ENCODE measurements at places on chromosomes 6 and 20. TPM values are rescaled to one million over a fixed set of nuclear protein-coding genes. Genes with fewer than 3 reads are reported as not detected.

ARMC12 gene
- total RNA-seq = not detected

CST4 gene
- not detected for total RNA-seq

SLC22A16 gene
- not detected for total RNA-seq

DBNDD2 gene
- 35.7 TPM for total RNA-seq

TCF19 gene
- 17.5 TPM for total RNA-seq
